Esophagus mucosa (tissue), 1 donor: ENCODE measurements at places on chromosomes 3 and 15. TPM values are rescaled to one million over a fixed set of nuclear protein-coding genes. Genes with fewer than 3 reads are reported as not detected.

- peak; percentile 82 for ATAC-seq
These were observed 20.0 kb upstream of the ZNF148 start for GRCh38 chr3:125395091-125395490.

Gene PTH1R
- total RNA-seq: 0.28 TPM

GRCh38 chr15:77369168-77369567, 50.7 kb downstream of the PEAK1 start:
- ATAC-seq: no peak

DNA sequence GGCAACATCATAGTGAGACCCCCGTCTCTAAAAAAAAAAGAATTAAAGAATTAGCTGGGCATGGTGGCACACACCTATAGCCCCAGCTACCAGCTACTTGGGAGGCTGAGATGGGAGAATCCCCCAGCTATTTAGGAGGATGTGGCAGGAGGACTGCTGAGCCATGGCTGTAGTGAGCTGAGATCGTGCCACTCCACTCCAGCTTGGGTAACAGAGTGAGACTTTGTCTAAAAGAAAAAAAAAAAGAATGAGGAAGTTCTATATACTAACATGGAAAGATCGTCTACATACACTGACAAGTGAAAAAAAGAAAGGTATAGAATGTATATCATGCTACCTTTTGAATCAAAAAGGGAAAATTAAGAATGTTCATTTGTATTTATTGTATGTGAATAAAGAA, 83.9 kb upstream of the CDAN1 start:
- no peak for ATAC-seq

DNA sequence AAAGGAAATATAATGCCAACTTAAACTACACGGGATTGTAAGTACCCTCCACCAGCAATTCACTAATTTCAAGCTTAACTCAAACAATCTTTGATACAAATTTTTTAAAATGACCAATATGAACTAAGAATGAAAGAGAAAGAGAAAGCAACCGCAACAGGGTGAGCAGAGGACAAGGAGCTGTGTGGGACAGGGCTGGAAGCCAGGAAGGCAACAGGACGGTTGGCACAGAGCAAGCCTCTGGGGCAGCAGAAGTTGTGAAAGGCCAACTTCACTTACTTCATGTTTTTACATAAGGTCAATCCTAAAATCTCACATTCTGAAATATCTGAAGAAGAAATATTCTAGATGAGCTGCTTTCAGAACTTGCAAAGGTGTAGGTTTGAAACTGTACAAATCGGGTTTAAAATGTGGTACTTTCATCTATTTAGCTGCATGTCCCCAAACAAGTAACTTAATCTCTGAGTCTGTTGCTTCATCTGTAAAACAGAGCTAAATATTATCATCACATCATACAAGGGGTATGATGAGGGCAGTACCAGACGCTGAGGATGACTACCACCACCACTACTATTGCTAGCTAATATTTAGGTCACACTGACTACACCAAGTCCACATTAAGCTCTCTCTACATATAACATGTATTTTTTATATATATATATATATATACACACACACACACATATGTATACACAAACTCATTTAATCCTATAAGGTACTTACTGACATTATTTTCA, 101.7 kb downstream of the IGSF11 start:
- ATAC-seq: no peak

Gene NT5DC2
- total RNA-seq: 55.0 TPM

DNA sequence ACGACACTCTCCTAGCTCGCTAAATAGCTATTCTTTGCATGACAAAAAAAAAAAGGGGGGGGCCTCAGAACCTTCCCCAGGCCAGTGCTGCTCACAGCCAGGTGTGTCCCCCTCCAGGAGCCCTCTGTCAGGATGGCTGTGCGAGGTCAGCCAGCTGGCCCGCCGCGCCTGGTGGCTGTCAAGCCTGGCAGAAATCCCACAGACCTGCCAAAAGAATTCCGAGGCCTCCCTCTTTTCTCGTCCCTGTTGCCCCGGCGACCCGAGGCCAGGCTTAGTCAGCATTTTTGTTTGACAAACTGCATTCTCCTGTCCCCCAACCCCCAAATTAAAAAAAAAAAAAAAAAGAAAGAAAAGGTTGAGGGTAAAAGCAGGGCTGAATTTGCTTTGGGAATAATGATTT, 61.9 kb downstream of the TM4SF4 start:
- no peak for ATAC-seq

- ATAC-seq: no peak
These were observed 288.3 kb downstream of the ULK4 start for GRCh38 chr3:41673650-41674049.

Gene TTLL13
- not detected for total RNA-seq

Gene SLC4A7
- total RNA-seq: 17.3 TPM

Gene RASGRF1
- 0.12 TPM for total RNA-seq

- no peak for ATAC-seq
These were observed 693.0 kb downstream of the NR2F2 start for GRCh38 chr15:97023488-97023844.

- peak; percentile 65 for ATAC-seq
These were observed 902 bp downstream of the P2RY13 start for GRCh38 chr3:151328298-151328995.

- ATAC-seq: no peak
These were observed 29.7 kb upstream of the MYRIP start for GRCh38 chr3:39779511-39780230.

DNA sequence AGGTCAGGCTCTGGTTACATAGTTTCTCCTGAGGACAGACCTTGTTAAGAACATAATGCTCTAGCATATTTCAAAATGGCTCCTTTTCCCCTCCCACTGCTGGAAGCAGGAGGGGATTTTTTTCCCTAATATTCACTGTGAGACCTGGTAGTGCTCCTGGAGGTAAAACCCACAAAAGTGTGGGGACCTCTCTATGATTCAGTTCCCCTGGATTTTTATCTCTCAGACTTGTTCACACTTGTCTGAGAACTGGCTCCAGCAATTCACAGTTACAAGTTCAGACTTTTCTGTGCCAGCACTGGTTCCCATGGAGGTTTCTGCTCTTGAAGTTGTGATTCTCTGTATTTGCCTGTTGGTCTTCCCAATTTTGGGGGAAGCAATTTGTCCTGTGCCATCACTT, 36.3 kb upstream of the PCOLCE2 start:
- peak; percentile 31 for ATAC-seq

- no peak for ATAC-seq
These were observed 13.4 kb downstream of the SPICE1 start for GRCh38 chr3:113501597-113501996.

Gene ETV5
- 4.3 TPM for total RNA-seq

Gene FNDC3B
- 19.9 TPM for total RNA-seq

- ATAC-seq: no peak
These were observed 37.4 kb upstream of the AZI2 start for GRCh38 chr3:28386049-28386448.

Gene ATP10A
- total RNA-seq: 0.44 TPM

DNA sequence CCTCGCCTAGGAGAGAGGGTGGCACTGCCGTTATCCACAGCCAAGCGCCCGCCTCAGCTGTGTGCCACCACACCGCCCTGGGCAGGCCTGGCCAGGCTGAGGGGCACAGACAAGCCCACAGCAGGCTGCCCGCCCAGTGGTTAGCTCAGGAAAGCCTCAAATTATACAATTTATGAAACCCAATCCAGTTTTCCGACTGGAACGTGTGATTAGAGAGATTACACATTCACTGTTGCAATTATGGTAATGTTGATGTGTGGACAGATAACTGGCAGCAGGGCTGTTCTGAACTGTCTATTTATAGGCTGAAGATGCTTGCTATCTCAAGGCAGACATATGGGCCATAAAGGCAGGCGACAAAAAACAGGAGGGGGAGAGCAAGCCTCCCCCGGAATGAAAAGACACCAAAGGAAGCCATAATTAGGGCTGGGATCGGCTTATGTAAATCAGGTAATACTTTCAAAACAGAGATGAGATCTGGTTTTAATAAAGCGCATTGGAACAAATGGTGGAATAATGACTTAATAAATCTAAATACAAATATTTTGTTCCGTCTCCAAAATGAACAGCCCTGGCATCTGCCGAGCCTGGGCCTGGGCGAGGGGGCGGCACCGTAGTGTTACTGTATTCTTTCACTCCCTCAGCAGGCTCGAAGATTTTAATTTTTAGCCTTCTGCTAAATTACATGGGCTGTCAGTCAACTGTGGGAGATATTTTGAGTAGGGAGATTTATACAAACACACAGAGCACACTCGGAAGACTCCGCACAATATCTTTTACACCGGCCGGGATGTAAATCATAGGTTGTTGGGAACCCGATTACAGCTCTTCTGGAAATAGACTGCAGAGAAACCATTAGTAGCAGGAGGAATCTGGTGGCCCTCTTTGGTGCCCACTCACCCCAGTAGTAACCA, 103.1 kb upstream of the TLE3 start:
- no peak for ATAC-seq

GRCh38 chr15:59999612-60000112, 4.4 kb upstream of the FOXB1 start:
- no peak for ATAC-seq

Gene MFN1
- 42.0 TPM for total RNA-seq

DNA sequence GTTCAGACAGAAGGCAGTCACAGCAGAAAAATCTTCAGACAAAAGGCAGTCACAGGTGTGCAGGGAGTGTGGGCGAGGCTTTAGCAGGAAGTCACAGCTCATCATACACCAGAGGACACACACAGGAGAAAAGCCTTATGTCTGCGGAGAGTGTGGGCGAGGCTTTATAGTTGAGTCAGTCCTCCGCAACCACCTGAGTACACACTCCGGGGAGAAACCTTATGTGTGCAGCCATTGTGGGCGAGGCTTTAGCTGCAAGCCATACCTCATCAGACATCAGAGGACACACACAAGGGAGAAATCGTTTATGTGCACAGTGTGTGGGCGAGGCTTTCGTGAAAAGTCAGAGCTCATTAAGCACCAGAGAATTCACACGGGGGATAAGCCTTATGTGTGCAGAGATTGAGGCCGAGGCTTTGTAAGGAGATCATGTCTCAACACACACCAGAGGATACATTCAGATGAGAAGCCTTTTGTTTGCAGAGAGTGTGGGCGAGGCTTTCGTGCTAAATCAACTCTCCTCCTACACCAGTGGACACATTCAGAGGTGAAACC, 27.6 kb downstream of the ZNF589 start:
- ATAC-seq: peak; percentile 95

GRCh38 chr15:54374184-54374952, 396.1 kb downstream of the UNC13C start:
- no peak for ATAC-seq

- ATAC-seq: no peak
These were observed 434.8 kb upstream of the THBS1 start for GRCh38 chr15:39145854-39146625.
